Stimulated activated CD8-positive, alpha-beta memory T cell treated with anti-CD3 and anti-CD28 coated beads, Interleukin-15, amount 100 ng/mL, for 48 hours (primary cell): ENCODE measurements at places on chromosomes 11 and 22.

DNA sequence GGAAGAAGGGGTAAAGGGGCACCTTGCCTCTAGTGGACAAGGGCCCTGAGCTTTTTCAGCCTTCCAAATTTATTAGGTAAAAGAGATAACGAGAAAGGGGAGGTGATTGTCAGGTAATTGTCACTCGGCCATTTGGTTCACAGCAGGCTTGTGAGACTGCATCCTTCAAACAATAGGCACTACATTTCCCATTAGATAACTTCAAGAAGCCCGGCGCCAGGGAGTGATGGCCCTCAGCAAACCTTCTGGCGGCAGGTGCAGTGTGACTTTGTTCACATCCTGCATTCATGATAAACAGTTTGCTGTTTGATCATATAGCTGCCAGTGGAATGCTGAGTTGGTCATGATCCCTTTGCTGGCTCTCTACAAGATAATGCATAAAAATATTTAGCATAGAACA lies 185.1 kb downstream of the CWF19L2 start:
- no peak for DNase-seq

- no peak for DNase-seq
Observed at GRCh38 chr11:36757075-36757474, 159.0 kb upstream of the RAG2 start.

DNA sequence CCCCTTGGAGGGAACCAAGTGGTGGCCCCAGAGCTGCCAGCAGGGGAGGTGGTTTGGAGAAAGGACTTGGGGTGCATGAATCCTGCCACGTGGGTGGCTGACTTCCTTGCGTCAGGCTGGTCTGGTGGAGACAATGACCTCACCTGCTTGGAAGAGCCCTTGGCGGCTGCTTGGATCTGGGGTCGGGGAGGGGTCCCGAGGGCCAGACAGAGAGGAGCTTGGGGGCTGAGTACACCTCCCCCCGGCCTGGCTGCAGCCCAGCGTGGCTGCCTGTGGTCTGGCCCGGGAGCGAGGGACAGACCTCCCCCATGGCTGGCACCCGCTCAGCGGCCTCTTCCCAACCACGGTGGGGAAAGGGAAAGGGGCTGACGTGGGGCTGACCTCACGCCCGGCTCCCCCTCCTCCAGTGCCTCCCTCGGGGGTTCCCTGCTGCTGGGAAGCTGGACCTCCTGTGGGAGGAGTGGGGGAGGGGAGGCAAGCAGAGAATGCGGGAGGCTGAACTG lies 13.8 kb downstream of the LIF start:
- DNase-seq, result no peak

- DNase-seq, result no peak
Observed at GRCh38 chr11:122137078-122137793, 21.2 kb upstream of the BLID start.

DNA sequence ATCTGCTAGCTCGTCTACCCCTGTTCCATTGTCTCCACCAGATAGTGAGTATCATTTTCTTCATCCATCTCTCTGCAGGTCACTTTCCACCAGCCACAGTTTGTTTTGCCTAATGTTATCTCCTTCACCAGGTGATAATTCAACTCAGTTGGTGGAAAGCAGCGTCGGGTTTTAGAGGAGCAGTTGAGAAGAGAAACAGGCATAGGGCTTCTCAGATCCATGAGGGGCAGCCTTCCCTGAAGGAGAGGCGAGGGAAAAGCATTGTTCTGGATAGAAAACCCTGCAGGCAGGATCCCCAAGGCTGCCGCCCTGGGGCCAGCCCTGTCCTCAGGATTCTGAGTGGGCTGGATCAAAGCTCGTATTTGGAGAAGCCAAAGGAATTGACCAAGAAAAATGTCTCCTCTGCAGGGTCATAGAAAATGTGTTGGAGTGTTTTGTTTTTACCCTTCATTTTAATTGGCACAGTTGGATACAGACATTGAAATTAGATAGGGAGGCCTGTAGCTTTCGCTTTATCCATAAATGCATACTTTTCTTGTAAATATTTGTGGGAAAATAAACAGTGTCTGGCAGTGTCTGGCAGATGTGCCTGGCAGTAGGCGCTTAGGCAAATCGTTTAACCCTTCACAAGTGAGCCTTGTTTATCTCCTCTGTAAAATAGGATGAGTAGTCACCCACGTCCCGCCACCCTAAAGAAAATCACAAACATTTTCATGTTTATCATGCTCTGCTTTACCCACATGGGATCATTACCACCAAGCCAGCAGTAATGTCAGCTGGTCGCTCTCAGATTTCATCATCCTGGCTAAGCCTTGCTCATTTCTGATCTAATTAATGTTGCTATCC lies 73.4 kb upstream of the TTC12 start:
- DNase-seq, result no peak

- no peak for DNase-seq
Observed at GRCh38 chr11:61694946-61695706, 14.9 kb downstream of the DAGLA start.

DNA sequence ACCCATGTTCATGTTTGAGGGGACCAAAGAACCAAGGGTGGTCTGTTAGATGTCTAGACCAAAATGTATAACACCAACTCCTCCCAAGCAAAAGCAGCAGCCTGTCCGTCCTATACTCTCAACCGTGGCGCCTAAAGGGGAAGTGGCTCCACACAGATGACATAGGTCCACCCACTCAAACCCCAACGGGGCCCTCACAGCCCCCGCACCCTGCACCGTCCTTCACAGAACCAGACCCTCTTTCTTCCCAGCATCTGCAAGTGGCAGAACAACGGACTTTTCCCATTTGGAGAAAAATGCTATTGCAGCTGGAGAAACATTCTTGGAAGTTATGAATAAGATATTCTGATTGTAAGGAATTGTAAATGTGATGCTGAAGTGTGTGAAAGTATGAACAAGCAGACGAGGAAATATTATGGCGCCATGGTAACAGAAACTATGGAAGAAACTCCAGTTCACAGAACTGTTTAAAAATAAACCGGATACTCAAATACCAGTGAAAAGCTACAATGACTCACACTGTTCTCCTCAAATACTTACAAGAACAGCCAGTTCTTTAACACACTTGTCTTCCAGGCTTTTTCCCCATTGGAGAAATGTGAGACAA lies 76.5 kb upstream of the ARFGAP3 start:
- peak; percentile 12 for DNase-seq

- DNase-seq, result no peak
Observed at GRCh38 chr11:68998390-68998911, 14.6 kb downstream of the MRGPRF start.

GRCh38 chr11:65478388-65479183 lies 20.3 kb upstream of the MALAT1 start:
- no peak for DNase-seq

GRCh38 chr11:19853920-19854319 lies 141.3 kb downstream of the NAV2 start:
- DNase-seq, result no peak

DNA sequence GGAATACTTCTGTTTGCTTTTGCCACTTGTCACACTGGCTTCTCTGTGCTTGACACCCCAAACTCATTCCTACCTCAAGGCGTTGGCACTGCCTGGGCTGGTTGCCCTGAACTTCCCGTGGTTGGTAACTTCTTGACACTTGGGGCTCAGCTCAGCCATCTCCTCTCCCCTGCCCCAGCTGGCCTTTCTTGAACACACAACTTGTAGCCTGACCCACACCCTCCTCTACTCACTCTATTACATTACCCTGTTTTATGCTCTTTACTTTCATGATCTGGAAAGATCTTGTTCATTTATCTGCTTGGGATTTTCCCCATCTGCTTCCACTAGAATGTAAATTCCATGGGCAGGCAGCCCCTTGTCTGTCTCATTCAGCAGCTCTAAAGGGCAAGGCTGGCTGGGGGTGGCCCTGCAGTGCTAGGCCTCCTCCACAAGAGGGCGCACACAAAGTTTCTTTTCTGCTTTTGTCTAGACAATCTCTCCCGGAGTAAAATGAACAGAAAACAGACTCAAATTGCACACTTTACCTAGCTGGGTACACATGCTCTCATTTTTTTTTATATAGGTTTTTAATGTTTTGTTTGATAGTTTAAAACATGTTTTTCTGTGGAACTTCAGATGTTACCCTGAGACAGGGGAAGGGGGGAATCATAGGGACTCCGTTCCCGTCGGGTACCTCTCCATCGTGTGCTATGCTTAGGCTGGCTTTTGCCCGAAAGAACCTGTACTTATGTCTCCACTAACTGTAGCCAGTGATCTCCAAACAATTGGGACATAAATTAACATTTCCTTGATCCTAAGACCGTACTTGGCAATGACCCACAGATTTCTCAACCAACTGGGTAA lies 16.4 kb upstream of the MRGPRX2 start:
- peak; percentile 26 for DNase-seq

DNA sequence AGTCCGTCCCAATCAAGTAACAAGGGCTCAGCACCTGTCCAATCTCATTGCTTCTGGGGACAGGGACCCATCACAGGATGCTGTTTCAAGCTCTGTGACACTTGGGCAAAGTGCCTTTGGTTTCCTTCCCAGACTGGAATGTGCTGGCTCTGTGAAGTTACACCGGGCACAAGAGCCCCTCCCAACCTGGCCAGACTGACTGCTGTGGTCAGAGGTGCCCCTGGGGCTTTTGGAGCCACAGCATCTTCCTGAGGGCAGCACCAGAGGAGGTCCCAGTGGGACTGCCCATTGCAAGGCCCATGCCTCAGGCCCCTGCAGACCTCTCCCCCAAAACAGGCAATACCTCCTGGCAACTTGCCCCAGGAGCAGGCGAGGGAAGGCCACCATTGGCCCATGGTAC lies 155.2 kb upstream of the GRK3 start:
- no peak for DNase-seq

GRCh38 chr11:74011360-74012073 lies 2.6 kb upstream of the UCP3 start:
- DNase-seq, result peak; percentile 68

DNA sequence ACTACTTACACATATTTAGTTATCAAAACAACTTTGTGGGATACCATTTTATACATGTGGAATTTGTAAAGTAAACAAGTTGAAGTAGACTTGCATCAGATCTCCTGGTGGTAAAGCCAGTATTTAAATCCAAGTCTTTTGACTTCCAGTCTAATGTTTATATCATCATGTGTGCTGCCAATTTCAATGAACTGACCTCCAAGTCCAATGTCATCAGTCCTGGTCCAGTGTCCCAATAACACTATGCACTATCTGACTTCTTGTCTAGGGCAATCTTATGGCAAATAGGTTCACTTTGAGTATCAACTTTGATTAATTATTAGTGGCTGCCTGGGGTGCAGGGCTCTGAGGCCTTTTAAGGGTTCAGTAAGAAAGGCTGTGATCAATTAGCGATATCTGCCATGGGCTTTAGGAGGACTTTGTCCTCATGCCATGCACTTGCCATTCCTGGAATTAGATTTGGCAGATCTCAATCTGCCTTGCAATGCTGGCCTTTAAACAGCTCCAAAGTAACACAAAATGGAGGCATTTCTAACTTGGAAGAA lies 9.6 kb upstream of the PTS start:
- DNase-seq, result no peak

DNA sequence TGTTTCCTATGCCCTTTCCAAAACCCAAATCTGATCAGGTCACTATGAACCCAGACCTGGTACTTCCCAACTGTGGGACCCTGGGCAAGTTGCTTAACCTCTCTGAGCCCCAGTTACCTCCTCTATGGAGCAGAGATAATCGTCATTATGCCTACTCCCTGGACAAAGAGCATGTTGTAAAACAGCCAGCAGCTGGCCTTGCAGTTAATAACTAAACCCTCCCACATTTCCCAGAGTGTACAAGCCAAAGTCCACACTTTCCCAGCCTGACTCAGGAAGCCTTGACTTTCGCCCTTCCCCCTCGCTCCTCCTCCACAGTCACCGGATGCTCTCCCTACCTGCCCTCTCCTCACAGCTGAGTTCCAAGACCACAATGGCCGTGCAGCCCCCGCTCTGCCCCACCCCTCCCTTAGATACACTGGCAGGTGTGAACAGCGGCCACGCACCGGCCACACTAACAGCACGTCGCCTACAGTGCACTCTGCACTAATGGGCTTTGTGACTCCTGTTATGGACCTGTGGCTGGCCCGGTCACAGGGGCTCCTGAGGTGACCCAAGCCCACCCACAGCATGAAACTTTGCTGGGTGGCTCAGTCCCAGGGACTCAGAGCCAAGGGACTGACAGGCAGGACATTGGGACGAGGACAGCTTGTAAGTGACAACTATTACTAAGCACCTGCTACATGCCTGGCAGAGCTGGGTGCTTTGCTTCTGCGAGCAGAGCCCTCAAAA lies 15.6 kb upstream of the MFNG start:
- DNase-seq, result no peak

- DNase-seq, result no peak
Observed at GRCh38 chr11:117410861-117411710, 83.4 kb downstream of the CEP164 start.

DNA sequence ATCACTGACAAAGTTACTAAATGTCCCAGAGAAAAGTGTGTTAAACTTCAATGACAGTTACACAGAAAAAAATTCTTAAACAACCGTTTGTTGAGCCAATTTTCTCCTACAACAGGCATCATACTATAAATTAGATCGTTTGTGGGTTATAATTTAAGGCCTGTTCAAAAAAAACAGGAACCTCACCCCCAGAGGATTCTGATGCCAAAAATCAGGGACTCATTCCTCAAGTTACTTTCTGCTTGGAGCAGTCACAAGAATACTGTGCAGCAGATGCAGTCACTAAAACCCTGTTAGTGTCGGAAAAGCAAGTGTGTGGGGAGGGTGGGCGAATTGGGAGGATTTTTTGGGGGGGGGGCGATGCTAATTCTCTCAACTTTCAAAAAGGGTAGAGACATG lies 657 bp downstream of the CWC15 start:
- no peak for DNase-seq

- no peak for DNase-seq
Observed at GRCh38 chr22:22703715-22704114, 59.3 kb downstream of the GGTLC2 start.

DNA sequence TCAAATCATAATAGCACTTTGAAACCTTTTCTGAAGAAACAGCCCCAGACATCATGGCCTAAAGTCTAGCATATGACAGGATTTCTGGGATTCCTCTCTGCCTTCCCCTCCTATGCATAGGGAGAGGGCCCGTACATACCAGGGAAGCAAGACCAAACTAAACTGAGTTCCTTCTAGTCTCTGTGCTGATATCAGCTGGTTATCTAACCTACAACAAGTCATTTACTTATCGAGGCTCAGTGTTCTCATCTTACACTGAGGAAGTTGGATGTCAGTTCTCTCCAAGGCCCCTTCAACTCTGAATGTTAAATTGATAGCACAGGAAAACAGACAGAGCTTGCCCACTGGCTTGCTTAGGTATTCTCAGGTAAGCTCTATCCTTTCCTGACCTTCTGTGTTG lies 17.0 kb upstream of the GRIK4 start:
- no peak for DNase-seq

DNA sequence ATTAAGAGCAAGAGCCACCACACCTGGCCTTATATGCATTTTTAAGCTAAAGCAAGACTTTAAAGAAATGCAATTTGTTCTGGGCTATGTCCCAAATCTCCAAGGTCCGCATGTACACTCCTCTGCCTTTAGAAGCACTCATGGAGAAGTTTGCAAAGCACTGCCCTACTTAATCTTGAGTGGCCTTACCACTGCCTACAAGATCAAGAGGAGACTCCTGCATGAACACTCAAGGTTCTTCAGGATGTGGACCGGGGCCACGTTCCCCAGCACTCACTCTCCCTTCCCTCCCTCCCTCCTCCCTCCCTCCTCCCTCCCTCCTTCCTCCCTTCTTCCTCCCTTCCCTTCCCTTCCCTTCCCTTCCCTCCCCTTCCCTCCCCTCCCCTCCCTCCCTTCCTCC lies 63.2 kb upstream of the HSPA8 start:
- DNase-seq, result no peak
